ENCODE measurements at places on chromosomes 5 and 9. TPM values are rescaled to one million over a fixed set of nuclear protein-coding genes. Genes with fewer than 3 reads are reported as not detected.

Gene FCHSD1
- polyA plus RNA-seq: 3.7 TPM

Gene ORM2
- polyA plus RNA-seq: 16.2 TPM

Gene TAF11L5
- not detected for polyA plus RNA-seq

Gene PCDHA12
- polyA plus RNA-seq: 0.32 TPM

Gene FGF18
- 1.5 TPM for polyA plus RNA-seq

Gene UHRF2
- 23.7 TPM for polyA plus RNA-seq

Gene LPAR1
- 9.6 TPM for polyA plus RNA-seq

Gene TMEM252
- not detected for polyA plus RNA-seq

Gene REEP2
- 9.1 TPM for polyA plus RNA-seq

Gene ACER2
- polyA plus RNA-seq: 0.80 TPM

- no peaks in the 10 kb centered on the region for H3K36me3 ChIP-seq
- H3K27me3 ChIP-seq: no peaks in the 10 kb centered on the region
- H3K4me3 ChIP-seq: no peak overlapping the region
- DNase-seq: no peak
- no peaks in the 10 kb centered on the region for H3K4me1 ChIP-seq
Measured at GRCh38 chr5:150428106-150428876, 15.6 kb upstream of the CD74 start.

DNA sequence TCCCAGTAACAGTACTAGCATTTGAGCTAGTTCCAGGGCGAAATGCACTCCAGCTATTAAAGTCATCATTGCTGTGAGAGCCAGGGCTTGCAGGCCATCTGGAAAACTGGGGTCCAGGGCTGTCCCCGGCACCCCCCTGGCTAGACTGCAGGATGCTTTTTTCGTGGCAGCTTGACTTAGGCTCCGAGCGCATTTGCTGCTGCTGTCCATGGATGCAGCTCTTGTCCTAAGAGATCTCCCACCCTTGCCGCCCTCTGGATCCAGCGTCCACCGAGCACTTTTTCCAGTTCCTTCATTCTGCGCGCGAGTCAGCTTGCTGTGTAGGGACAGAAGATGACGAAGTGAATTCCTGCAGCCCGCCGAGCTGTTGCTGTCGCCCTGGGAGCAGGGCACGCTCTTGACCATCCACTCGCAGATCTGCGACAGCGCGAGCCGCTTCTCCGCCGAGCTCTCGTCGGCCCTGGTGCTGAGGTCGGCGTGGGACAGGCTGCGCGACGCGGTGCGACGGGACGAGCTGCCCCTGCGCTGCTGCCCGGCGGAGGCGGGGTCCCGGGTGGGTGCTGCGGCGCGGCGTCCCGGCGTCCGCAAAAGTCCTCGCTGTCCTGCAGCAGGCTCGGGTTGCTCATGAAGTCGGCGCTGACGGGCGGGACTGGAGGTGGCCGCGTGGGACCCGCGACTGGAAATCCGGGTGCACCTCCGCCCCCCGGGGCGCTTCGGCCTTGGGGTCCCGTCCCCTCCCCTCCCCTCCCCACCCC, 30.7 kb downstream of the OR2V1 start:
- H3K27ac ChIP-seq: no peak overlapping the region
- H3K4me1 ChIP-seq: no peaks in the 10 kb centered on the region
- H3K36me3 ChIP-seq: no peaks in the 10 kb centered on the region
- DNase-seq: no peak

GRCh38 chr5:98722188-98722587, 51.3 kb upstream of the RGMB start:
- H3K4me1 ChIP-seq: no peaks in the 10 kb centered on the region
- H3K27me3 ChIP-seq: no peaks in the 10 kb centered on the region
- DNase-seq: no peak
- no peaks in the 10 kb centered on the region for H3K36me3 ChIP-seq
- no peak overlapping the region for H3K4me3 ChIP-seq

DNA sequence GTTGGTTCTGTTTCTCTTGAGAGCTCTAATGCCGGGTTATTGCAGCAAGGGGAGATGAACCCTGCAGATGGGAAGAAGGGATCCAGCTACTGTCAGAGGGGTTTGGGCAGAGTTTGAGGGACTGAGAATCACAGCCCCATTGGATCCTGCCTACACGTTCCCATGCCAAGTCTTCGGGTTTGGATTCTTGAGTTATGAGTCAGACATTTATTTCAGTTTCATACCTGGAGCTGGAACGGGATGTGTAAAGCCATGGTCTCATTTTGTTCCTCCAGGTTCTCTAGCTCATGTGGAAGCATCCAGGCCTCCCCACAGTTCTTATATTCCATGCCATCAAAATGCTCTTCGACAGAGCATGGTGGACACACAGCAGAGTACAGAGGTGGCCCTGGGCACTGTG, 275.4 kb upstream of the IRX4 start:
- no peak for DNase-seq
- no peaks in the 10 kb centered on the region for H3K27me3 ChIP-seq
- no peak overlapping the region for H3K4me3 ChIP-seq
- no peak overlapping the region for H3K27ac ChIP-seq
- no peaks in the 10 kb centered on the region for H3K4me1 ChIP-seq
- H3K36me3 ChIP-seq: no peaks in the 10 kb centered on the region

DNA sequence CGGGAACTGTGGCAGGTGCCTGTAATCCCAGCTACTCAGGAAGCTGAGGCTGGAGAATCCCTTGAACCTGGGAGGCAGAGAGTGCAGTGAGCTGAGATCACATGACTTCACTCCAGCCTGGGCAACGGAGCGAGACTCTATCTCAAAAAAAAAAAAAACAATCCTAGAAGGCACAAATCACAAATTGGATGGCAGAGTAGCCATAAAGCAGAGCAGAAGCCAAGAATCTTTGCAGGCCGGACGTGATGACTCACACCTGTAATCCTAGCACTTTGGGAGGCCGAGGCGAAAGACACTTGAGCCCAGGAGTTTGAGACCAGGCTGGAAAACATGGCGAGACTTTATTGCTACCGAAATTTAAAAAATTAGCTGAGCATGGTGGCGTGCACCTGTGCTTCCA, 9.2 kb upstream of the FUBP3 start:
- no peak overlapping the region for H3K4me3 ChIP-seq
- no peaks in the 10 kb centered on the region for H3K4me1 ChIP-seq
- peak; percentile 13 for DNase-seq
- H3K27ac ChIP-seq: no peak overlapping the region

GRCh38 chr5:180090769-180091546, 19.4 kb upstream of the RNF130 start:
- no peak for DNase-seq
- no peaks in the 10 kb centered on the region for H3K27me3 ChIP-seq
- H3K4me3 ChIP-seq: peak overlapping the region; percentile 55
- no peak overlapping the region for H3K27ac ChIP-seq

DNA sequence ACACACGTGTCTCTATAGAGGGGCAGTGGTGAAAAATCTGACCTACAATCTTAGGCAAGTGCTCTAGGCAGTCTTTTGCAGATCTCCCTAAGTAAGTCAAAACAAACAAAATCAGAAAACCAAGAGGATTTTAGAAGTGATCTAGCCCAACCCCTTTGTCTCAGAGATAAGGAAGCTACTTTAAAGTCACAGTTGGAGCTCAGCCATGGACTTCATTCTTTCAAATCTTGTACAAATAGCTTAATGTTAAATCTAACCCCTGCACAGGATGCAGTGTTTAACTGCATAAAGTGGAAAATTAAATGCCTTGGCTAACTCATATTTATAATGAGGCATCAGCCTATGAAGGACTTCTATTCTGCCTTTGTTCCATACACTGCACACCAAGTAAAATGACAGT, 135.1 kb upstream of the RFX3 start:
- peaks cover 10% of the 10 kb centered on the region for H3K4me1 ChIP-seq
- H3K27ac ChIP-seq: no peak overlapping the region
- no peak for DNase-seq

- no peaks in the 10 kb centered on the region for H3K4me1 ChIP-seq
- H3K4me3 ChIP-seq: no peak overlapping the region
- H3K27me3 ChIP-seq: no peaks in the 10 kb centered on the region
Measured at GRCh38 chr9:104386425-104387069, 117.5 kb upstream of the OR13F1 start.

- peak; percentile 9 for DNase-seq
- H3K27me3 ChIP-seq: no peaks in the 10 kb centered on the region
- no peak overlapping the region for H3K4me3 ChIP-seq
- no peaks in the 10 kb centered on the region for H3K4me1 ChIP-seq
- no peaks in the 10 kb centered on the region for H3K36me3 ChIP-seq
Measured at GRCh38 chr9:86700629-86701028, 246.7 kb downstream of the GAS1 start.

DNA sequence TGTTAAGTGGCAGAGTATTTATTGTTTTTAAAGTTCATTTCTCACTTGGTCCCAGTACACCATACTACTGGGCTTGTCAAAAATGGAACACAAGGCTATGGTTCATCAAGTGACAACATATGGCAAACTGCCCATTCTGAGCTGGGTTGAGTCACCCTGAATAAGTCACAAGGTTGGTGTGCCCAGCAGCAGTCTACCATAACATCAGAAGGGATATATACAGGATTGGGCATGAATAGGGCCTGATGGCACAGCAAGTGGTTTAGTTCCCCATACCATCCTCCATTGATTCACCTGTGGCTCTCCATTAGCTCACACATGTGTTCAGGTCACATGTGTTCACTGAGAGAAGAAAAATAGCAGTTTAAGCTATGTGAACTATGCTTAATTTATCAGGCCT, 249.8 kb upstream of the PRDM9 start:
- H3K4me1 ChIP-seq: no peaks in the 10 kb centered on the region
- H3K27ac ChIP-seq: no peak overlapping the region
- H3K27me3 ChIP-seq: no peaks in the 10 kb centered on the region
- H3K36me3 ChIP-seq: no peaks in the 10 kb centered on the region
- H3K4me3 ChIP-seq: no peak overlapping the region

GRCh38 chr9:108934323-108934893, at the start of gene ABITRAM:
Gene ABITRAM, plus strand, starts transcription at chr9:108934400. Its CDS starts 87 bp downstream, at chr9:108934487.
- DNase-seq: peak; percentile 74
- peak within 1 kb of the TSS; percentile 96 for H3K4me3 ChIP-seq
- no peaks in the 10 kb centered on the region for H3K36me3 ChIP-seq
- no peaks in the 10 kb centered on the region for H3K27me3 ChIP-seq

- no peaks in the 10 kb centered on the region for H3K4me1 ChIP-seq
- H3K36me3 ChIP-seq: no peaks in the 10 kb centered on the region
- no peak overlapping the region for H3K27ac ChIP-seq
- no peak overlapping the region for H3K4me3 ChIP-seq
- DNase-seq: no peak
- H3K27me3 ChIP-seq: no peaks in the 10 kb centered on the region
Measured at GRCh38 chr5:6873359-6873758, 160.1 kb downstream of the TENT4A start.

- no peaks in the 10 kb centered on the region for H3K4me1 ChIP-seq
- H3K27ac ChIP-seq: no peak overlapping the region
- no peaks in the 10 kb centered on the region for H3K27me3 ChIP-seq
- no peak for DNase-seq
- H3K36me3 ChIP-seq: no peaks in the 10 kb centered on the region
Measured at GRCh38 chr5:179974946-179975712, 67.4 kb upstream of the TBC1D9B start.

DNA sequence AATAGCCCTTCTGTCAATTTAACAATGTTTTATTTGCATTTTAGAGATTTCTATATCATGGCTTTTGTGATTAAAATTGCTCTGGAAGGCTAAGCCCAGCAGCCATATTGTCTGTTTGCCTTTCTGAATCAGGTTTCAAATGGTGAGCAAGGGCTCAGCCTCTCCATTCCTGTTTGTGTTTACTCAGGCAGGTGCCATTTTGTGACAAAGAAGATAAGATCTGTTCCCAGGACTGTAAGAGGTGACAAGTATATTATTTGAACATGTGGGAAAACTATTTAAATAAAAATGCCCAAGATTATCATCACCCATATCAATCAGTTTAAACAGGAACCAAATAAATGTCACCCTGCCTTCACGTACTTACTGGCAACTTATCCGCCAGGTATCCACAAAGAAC, 641.3 kb upstream of the KLF4 start:
- H3K4me3 ChIP-seq: no peak overlapping the region
- no peak overlapping the region for H3K27ac ChIP-seq
- DNase-seq: no peak

DNA sequence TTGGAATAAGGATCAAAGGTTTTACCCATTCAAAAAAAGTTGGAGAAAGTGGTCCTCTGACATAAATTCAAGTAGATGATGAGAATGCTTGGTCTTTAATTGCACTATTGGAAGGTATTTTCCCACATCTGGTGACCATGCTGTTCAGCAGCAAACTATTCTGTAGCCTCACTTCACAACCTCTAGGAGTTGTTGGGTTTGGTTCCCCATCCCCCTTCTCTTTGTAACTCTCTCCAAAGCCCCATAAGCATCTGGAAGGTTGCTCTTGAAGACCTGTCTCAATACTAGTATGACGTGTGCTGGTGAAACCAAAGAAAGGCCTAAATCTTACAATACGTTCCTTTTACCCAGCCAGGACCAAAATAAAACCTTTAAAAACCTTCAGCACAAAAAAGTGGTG, 8.5 kb downstream of the RGMB start:
- DNase-seq: no peak
- no peaks in the 10 kb centered on the region for H3K27me3 ChIP-seq
- H3K36me3 ChIP-seq: no peaks in the 10 kb centered on the region
- H3K4me1 ChIP-seq: no peaks in the 10 kb centered on the region

DNA sequence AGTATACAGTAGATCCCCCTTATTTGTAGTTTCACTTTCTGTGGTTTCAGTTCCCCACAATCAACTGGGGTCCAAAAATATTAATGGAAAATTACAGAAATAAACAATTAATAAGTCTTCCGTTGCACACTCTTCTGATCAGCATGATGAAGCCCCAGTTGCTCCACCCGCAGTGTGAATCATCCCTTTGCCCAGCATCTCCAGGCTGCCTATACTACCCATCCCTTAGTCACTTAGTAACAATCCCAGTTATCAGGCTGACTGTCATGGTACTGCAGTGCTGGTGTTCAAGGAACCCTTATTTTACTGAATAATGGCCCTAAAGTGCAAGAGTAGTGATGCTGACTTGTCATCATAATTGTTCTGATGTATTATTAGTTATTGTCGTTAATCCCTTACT, 28.9 kb downstream of the SHC3 start:
- H3K36me3 ChIP-seq: no peaks in the 10 kb centered on the region
- H3K4me1 ChIP-seq: peaks cover 11% of the 10 kb centered on the region
- H3K27me3 ChIP-seq: no peaks in the 10 kb centered on the region

DNA sequence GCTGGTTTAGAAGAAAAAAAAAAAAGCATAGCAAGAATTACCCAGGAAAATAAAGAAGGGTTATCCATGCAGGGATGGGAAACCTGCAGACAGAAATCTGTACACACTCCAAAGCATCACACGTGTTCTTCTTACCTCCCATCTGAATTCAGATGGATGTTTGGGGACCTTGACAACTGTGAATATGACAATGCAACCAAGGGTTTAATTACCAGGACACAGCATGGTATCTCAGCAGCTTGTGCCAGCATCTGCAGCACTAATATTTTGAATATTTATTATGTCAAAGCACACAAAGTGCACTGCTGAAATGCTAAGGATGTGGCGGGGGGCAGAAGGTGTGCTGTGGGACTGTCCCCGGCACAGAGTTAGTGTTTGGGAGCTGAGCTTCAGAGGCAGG, 47.9 kb downstream of the SLIT3 start:
- no peak overlapping the region for H3K4me3 ChIP-seq
- no peak overlapping the region for H3K27ac ChIP-seq

- peaks cover 83% of the 10 kb centered on the region for H3K4me1 ChIP-seq
- peak; percentile 83 for DNase-seq
- peaks cover 12% of the 10 kb centered on the region for H3K36me3 ChIP-seq
- H3K27me3 ChIP-seq: no peaks in the 10 kb centered on the region
- H3K4me3 ChIP-seq: no peak overlapping the region
Measured at GRCh38 chr9:133115604-133116345, 5.3 kb downstream of the RALGDS start.

Measured in adrenal gland (tissue), 19 donors.